ENCODE measurements at places on chromosomes 5 and 9. TPM values are rescaled to one million over a fixed set of nuclear protein-coding genes. Genes with fewer than 3 reads are reported as not detected.

The FAM193B gene
- total RNA-seq: 120 TPM

The PTPRD gene
- not detected for total RNA-seq

The DND1 gene
- 2.0 TPM for total RNA-seq

The CTNND2 gene
- total RNA-seq: not detected

The PRELID1 gene
- total RNA-seq: 152 TPM

The MBLAC2 gene
- total RNA-seq: 7.3 TPM

The RETREG1 gene
- 48.4 TPM for total RNA-seq

The MZB1 gene
- total RNA-seq: 12.7 TPM

The MGAT1 gene
- 136 TPM for total RNA-seq

The ECSCR gene
- total RNA-seq: 0.73 TPM

The LRRC26 gene
- total RNA-seq: not detected

The PCDHB13 gene
- not detected for total RNA-seq

The EDIL3 gene
- total RNA-seq: not detected

The AKNA gene
- total RNA-seq: 364 TPM

The THBS4 gene
- total RNA-seq: 0.64 TPM

The ACOT12 gene
- total RNA-seq: not detected

The SPINK1 gene
- not detected for total RNA-seq

The CCIN gene
- total RNA-seq: not detected

The PPP3R2 gene
- not detected for total RNA-seq

The IL13 gene
- total RNA-seq: 2.5 TPM

The ZDHHC11 gene
- 10.0 TPM for total RNA-seq

The NOTCH1 gene
- total RNA-seq: 74.4 TPM

The ZFP37 gene
- total RNA-seq: 0.52 TPM

Measured in activated CD4-positive, alpha-beta T cell treated with anti-CD3 and anti-CD28 coated beads, Interleukin-2, amount 10 ng/mL, durations not matched to agents 7 days and 5 days (primary cell).